NCI-H226 (cell line): ENCODE measurements at places on chromosomes 7 and 10.

- no peak for DNase-seq
Observed at GRCh38 chr7:89042940-89043339, 247.4 kb upstream of the TEX47 start.

DNA sequence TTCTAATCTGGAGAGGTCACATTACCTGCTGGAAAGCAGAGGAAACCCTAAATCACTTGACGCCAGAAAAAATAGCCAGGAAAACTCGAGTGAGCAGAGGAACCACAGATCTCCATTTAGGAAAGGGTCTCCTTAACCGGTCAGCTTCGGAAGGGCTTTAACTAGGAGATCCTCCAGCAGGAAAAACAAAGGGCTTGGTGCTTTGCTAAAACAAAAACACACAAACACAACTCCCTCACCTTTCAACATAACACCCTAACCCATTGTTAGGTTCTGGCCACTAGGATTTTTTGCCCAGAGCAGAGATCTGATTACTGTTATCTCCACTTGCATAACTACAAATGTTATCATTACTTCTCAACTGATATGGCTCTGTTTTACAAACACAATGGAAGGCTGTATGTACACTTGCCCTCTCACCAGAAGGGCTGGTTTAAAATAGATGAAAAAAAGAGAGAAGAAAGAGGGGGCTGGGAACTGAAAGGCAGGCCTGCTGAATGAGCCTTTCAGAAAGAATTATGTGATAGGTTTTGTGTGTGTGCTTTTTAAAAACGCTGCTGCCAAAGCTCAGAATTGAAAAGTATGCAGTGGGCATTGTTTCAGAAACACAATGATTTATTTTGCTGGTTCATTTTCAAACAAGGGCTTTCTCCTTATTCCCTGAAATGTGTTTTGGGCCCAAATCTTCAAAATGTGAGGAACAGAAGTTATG, 161.5 kb downstream of the FGFR2 start:
- DNase-seq: no peak

DNA sequence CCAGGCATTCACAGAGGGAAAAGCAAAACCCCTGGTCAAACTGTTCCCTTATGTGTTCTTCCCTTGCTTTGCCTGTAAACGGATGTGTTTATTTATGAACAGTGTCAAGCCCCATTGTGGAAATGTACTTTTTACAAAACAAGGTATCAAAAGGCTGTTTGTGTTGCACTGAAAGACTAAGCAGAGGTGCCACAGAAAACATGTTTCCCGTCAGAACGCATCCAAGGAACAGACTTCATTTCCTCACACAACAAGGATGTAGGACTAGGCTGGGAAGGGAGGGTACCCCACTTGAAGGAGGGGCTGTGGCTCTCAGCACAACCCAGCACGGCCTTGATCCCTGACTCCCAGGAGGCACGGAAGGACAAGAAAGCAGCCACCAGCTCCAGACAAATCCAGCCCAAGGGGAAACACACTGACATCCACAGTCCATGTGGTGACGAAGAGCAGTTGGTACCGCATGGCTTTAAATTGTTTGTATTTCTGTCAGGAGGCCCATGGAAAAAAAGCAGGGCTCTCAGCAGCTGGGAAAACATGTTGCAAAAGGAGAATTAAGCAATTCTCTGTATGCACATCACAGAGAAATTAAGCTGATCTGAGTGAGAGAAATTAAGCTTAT, 85.6 kb downstream of the RNF216 start:
- DNase-seq: no peak

DNA sequence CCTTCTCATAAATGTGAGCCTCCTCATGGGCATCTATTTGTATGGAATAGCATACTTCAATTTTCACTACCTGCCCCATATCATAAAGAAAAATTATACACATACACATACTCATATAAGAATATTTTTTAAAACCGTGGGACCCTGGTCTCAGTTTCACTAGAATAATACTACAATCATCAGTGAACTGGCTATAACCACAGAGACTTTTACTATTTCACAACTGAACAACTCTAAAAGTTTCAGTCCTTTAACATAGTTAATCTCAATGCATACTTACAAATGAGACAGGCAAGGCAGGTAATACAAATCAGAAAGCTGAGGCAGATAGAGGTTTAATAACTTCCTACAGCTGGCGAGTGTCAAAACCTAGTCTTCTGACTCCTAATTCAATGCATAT, 83.1 kb downstream of the LRRN3 start:
- no peak for DNase-seq

DNA sequence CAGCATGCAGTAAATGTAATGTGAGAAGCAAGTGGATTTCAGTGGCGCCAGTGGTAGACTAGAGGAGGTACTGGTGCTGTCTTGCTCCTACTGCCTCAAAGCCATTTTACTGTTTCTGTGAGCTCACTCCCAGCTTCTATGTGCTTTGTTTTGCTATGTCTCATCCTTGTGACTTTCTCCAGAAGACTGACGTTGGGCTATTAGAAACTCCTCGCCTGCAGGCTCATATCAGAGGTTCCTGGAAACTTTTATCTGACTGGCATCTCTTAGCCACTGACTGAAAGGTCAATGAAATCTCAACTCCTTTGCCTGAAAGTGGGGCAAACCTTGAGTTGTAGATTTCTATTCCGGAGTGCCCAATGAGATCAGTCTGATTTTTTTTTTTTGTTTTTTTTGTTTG, 66.4 kb upstream of the SORCS1 start:
- DNase-seq: no peak
